Stimulated activated memory B cell treated with anti-CD40 and anti-IgM and Interleukin-4, amounts not matched to agents 10 μg/mL and 1 μg/mL and 100 μg/mL, for 72 hours (primary cell): ENCODE measurements at places on chromosomes 4 and X.

DNA sequence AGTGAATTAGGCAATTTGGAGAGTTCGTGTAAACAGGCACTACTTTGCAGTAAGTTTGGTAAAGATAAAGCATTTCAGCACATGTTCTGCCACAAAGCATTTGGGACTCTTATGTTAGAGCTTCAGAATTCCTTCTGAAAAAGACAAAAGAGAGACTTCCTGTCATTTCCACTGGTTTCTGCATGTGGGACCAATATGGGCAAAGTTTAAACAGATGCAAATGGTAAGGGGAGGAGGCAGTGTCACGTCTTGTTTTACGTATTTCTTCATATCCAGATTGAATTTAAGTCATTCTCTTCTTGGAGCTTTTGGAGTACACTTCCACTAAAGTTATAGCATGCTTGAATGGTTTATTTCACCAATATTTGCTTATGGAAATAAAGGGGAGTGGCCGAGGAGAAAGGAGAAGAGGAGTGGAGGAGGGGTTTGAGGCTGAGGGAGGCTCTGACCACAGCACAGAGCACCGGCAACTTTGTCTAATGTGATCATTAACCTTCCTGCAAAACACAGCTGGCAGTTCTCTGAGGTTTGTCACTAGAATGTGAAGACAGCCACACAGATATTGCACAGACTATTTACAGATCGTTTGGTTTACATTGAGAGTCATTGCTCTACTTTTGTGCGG is at the start of gene APELA:
Gene APELA, plus strand, starts transcription at position 479 of the 625 bp plus-strand sequence. CDS start 154 bp downstream, outside the sequence.
- no peak for ATAC-seq
- no peak within 1 kb of the TSS for H3K27ac ChIP-seq
- H3K4me3 ChIP-seq: no peak within 1 kb of the TSS

GRCh38 chr4:149291463-149291862 is 524.2 kb downstream of the IQCM start:
- no peaks in the 10 kb centered on the region for H3K27me3 ChIP-seq
- H3K4me1 ChIP-seq: no peaks in the 10 kb centered on the region
- no peak overlapping the region for H3K27ac ChIP-seq
- H3K36me3 ChIP-seq: no peaks in the 10 kb centered on the region
- ATAC-seq: no peak

GRCh38 chrX:14903891-14904290 is 30.7 kb downstream of the MOSPD2 start:
- no peak for ATAC-seq
- H3K4me3 ChIP-seq: no peak overlapping the region
- peaks cover 27% of the 10 kb centered on the region for H3K36me3 ChIP-seq
- no peaks in the 10 kb centered on the region for H3K27me3 ChIP-seq
- H3K27ac ChIP-seq: no peak overlapping the region

- ATAC-seq: no peak
- peaks cover 22% of the 10 kb centered on the region for H3K27me3 ChIP-seq
- H3K4me1 ChIP-seq: no peaks in the 10 kb centered on the region
- no peak overlapping the region for H3K27ac ChIP-seq
- H3K4me3 ChIP-seq: no peak overlapping the region
These were observed 71.6 kb downstream of the SHROOM2 start for GRCh38 chrX:9857575-9858474.

- peaks cover 5% of the 10 kb centered on the region for H3K4me1 ChIP-seq
- no peak overlapping the region for H3K4me3 ChIP-seq
- no peak overlapping the region for H3K27ac ChIP-seq
- no peaks in the 10 kb centered on the region for H3K36me3 ChIP-seq
- H3K27me3 ChIP-seq: no peaks in the 10 kb centered on the region
These were observed 2.1 kb upstream of the ETDC start for GRCh38 chrX:135307171-135307570.
